AG08396 (cell line): ENCODE measurements at places on chromosomes 16 and 17.

GRCh38 chr16:85202631-85203461, 90.6 kb upstream of the CIBAR2 start:
- DNase-seq = peak; percentile 93

- DNase-seq = no peak
These were observed 2.8 kb downstream of the IGFALS start for GRCh38 chr16:1790611-1791255.

DNA sequence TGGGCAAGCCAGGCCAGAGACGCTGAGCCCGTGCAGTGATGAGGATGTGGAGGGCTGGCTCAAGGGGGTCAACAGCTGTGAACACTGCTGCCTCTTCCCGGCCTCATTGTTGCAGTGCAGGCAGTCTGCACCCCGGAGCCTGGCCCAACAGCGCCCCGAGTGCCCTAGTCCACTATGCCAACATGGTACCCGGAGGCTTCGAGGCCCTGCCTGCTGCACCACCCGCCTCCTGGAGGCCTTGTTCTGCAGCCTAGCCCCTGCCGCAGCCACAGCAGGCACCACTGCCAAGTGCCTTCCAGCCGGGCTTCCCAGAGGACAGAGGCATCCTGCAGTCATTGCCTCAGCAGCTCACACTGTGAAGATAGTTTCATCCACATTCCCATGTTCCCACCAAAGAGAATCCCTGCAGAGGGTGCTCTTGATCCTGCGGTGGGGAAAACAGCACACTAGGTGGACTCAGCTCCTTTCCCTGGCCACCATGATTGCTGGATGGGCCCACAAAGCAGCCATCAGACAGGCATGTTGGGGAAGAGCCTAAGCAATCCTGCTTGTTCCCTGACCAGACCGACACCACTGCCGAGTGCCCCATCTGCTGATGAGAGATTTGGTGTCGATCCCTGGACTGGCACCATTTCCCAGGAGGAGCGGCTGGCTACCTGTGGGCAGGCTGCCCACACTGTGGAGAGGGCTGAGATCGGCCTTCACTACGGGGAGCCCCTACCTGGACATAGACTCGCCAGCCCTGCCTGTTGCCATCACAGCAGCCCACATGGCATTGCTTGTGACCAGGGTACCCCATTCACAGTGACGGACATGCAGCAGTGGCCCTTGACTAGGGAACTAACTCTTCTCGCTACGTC, 44.9 kb downstream of the USP22 start:
- DNase-seq = no peak

- peak; percentile 1 for DNase-seq
These were observed 5.6 kb downstream of the C16orf89 start for GRCh38 chr16:5060073-5060641.

GRCh38 chr16:17951378-17951777, 385.2 kb downstream of the NPIPA8 start:
- DNase-seq = no peak

DNA sequence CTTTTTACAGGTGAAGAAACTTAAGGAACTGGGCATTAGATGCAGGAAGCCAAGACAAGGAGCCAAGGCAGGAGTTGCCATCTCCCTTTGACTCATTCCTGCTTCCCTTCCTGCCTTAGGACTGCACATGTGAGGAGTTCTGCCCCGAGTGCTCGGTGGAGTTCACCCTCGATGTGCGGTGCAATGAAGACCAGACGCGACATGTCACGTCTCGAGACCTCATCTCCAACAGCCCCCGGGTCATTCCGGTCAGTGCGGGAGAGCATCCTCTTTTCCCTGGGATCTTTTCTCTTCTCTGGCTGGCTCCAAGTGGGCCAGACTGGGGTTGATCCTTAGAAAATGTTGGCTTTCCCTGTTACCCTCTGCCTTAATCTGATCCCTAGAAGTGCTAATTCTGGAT, 6.6 kb downstream of the POLR2C start:
- no peak for DNase-seq

- DNase-seq = no peak
These were observed 206.4 kb downstream of the ENGASE start for GRCh38 chr17:79280866-79281572.

DNA sequence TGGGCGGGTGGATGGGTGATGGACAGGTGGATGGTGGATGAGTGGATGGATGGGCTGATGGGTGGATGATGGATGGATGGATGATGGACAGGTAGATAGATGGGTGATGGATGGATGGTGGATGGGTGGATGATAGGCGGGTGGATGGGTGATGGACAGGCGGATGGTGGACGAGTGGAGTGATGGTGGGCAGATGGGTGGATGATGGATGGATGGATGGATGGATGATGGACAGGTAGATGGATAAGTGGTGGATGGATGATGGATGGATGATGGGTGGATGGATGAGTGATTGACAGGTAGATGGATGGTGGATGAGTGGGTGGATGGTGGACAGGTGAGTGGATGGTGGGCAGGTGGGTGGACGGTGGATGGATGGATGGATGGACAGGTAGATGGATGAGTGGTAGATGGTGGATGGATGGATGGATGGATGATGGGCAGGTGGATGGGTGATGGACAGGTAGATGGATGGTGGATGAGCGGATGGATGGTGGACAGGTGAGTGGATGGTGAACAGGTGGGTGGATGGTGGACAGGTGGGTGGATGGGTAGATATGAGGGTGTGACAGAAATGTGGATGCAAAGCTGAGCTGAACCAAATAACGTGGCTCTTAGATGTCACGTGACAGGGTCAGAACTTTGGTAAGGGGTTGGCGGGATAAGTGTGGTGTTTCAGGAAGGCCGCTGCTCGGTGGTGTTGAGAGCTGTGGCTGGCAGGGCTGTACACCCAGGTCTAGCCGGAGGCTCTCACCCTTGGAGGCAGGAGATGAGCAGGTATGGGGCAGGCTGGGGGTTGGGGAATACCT, 234.3 kb upstream of the CIBAR2 start:
- no peak for DNase-seq

GRCh38 chr17:76371656-76372628, 12.5 kb upstream of the SPHK1 start:
- DNase-seq = peak; percentile 55

GRCh38 chr17:43092901-43093300, 32.3 kb downstream of the BRCA1 start:
- DNase-seq = no peak

DNA sequence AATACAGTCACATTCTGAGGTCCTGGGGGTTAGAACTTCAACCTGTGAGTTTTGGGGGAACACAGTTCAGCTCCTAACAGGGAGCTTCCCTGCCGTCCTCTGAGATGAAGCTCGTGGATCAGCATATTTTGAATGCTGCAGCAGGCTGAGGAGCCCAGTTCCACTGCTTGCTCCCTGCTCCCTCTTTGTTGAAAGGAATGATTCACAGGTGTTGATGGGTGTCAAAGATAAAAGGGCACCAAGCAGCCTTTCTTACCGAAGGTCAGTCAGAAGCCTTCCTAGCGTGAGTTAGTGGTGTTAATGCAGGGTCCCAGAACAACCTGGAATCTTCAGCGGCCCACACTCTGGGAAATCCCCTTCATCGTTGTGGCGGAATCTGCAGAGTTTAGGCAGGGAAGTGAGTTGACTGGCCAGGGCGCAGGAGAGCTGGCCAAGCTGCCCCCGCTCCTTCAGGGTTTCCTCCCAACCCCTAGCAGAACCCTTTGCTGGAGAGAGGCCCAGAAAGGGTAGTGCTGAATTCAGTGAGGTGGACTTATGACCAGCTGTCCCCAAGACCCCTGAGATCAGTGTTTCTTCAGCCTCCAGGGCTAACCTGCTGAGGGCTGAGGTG, 114.8 kb downstream of the GNAO1 start:
- no peak for DNase-seq

DNA sequence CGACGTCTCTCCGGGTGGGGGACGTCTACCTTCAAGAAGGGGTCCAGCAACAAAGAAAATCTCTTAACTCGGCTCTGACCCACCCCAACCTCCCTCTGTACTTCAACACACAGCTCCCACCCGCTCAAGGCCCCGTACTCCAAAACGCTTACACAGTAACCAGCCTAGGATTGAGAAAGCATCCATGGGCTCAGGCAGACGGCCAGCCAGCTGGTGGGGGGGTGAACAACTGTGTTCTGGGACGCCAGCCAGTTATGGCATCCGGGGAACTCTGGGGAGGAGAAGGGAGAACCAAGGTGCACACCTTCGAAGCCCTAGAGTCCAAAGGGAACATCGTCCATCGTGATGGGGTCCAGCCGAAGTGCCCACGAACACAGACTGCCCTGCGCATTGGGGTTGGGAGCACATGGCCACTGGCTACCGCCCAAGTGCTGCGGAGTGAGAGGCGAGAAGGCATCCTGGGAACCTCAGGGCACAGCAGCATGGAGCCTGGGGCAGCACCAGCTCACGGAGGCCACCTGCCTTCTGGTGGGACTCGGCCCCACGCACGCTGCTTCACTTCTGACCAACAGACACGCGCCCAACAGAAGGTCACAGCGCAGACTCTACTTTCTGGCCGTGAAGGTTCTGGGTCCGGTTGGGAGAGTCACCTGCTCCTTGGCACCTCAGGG, 14.3 kb downstream of the SLC16A3 start:
- peak; percentile 84 for DNase-seq

- no peak for DNase-seq
These were observed 19.7 kb upstream of the INTS2 start for GRCh38 chr17:61947367-61948078.

DNA sequence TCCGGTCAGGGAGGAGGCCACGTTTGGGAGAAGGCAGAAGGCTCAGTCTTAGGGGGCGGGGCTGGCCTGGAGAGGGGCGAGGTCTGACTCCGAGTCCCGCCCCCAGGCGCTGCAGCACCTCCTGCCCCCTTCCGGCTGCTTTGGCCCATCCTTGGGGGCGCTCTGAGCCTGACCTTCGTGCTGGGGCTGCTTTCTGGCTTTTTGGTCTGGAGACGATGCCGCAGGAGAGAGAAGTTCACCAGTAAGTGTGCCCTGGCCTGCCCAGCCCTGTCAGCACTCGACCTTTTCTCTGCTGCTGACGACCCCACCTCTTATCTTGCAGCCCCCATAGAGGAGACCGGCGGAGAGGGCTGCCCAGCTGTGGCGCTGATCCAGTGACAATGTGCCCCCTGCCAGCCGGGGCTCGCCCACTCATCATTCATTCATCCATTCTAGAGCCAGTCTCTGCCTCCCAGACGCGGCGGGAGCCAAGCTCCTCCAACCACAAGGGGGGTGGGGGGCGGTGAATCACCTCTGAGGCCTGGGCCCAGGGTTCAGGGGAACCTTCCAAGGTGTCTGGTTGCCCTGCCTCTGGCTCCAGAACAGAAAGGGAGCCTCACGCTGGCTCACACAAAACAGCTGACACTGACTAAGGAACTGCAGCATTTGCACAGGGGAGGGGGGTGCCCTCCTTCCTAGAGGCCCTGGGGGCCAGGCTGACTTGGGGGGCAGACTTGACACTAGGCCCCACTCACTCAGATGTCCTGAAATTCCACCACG, 1.5 kb downstream of the TNFRSF12A start:
- peak; percentile 88 for DNase-seq
